ENCODE measurements at places on chromosomes 1 and 21.

DNA sequence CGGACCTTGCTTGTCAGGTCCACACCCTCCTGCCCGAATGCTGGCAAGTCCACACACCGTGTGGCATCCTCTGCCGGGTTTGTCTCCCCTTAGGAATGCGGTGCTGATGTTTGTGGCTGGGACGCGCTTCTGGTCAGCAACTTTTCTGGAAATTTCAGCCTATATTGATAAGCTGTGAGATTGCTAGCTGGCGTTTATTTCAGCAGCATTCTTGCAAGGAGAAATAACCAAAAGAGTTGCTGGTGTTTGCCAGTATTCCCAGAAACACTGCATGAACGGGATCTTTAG is 601 bp downstream of the CEPT1 start:
- no peak for DNase-seq

- no peak for DNase-seq
Observed at GRCh38 chr1:183914276-183914675, 109.4 kb downstream of the RGL1 start.

- no peak for DNase-seq
Observed at GRCh38 chr1:178066296-178066907, 27.5 kb upstream of the RASAL2 start.

GRCh38 chr1:48007047-48007446 is 9.9 kb upstream of the TRABD2B start:
- no peak for DNase-seq

Measured in stimulated activated CD4-positive, alpha-beta T cell treated with anti-CD3 and anti-CD28 coated beads, Interleukin-1b, Interleukin-23, amount 100 ng/mL, for 1 hour (primary cell).